Panc1 (cell line): ENCODE measurements at places on chromosomes 5 and 9.

GRCh38 chr5:50866415-50866814, 200.0 kb downstream of the PARP8 start:
- DNase-seq: no peak

GRCh38 chr5:123285122-123286023, 137.8 kb downstream of the CEP120 start:
- no peak for DNase-seq

DNA sequence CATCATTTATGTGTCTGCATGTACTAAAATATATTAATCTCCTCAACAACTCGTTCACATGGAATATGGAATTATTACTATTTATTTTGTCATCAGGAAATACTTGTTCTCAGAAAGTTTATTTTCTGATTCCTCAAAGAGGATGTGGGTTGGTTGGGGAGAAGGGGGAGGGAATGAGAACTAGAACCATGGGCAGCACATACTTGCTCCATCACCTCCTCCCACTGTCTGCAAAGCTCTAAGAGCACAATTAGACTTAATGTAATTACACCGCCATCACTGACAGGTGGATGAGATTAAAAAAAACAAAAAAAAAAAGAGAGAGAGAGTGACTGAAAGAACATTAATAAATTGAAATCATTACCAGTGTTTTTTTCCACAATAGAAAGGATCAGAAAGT, 98.2 kb downstream of the OXCT1 start:
- DNase-seq: no peak

DNA sequence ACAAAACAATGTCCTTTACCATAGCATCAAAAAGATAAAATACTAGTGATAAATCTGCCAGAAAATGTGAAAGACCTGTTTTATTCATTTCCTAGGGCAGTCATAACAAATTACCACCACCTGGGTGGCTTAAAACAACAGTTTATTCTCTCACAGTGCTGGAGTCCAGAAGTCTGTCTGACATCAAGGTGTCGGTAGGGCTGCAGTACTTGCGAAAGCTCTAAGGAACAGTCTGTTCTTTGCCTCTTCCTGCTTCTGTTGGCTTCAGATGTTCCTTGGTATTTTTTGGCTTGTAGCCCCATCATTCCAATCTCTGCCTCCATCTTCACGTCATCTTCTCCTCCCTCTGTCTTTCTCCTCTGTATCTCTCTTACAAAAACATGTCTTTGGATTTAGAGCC, 51.0 kb downstream of the PTPDC1 start:
- DNase-seq: no peak

GRCh38 chr5:167940911-167941310, 350.5 kb upstream of the WWC1 start:
- DNase-seq: no peak

DNA sequence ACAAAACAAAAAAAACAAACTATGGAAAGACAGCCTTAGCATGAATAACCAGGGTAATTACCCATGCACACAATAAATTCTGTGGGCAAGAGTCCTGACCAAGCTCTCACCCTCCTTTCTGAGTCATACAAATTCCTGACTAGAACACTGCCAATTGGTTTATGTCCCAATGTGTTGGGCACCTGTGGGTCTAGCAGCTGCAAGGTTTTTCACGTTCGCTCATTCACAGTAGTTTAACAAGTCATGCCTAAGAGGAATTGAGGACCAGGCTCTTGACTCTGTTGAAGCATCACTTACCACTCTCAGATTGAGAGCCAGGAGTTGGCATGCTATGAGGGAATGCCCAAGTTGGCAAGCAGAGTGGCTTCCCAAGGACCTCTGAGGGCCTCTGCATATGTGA, 205.5 kb upstream of the SLC24A2 start:
- DNase-seq: no peak

- no peak for DNase-seq
Observed at GRCh38 chr9:125241863-125242739, 958 bp upstream of the HSPA5 start.

GRCh38 chr9:135908093-135908753, 877 bp upstream of the CAMSAP1 start:
- DNase-seq: no peak

- DNase-seq: no peak
Observed at GRCh38 chr9:17422994-17423680, 155.7 kb upstream of the SH3GL2 start.

GRCh38 chr5:31983851-31984250, 190.3 kb downstream of the GOLPH3 start:
- DNase-seq: no peak

DNA sequence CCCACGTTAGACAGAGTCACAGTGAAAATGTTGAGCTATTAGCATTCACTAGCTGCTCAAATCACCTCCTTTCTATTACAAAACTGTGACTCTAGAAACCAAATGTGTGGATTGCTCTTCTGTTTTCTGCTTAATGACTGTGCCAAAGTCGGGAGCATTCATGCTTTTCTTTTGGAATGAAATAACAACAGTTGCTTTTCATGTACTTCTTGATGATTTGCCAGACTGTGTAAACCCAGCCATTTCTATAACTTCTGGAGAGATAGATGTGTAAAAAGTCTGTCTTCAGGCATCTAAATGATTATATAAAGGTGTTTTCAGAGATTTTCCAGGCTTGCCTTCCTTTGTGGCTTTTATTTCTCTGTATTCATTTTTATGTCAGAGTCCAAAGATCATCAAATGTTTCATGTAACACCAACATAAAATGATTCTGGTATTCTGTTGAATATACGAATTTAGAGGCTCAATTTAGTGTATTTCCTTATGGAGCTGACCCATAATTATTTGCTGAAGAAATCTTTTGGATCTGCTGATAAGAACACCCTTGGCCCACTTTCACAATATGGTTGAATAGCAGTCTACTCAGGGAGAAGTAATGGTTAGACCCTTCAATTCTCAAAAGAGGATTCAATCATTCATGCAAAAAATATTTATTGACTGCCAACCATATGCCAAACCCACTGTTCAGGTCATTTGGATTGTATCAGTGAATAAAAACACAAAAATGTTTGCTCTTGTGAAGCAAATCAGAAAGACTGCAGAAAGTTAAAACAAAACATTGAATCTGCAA, 581.2 kb downstream of the CDH18 start:
- no peak for DNase-seq

- DNase-seq: no peak
Observed at GRCh38 chr5:33491941-33492340, 51.2 kb downstream of the TARS1 start.

GRCh38 chr5:14284392-14285148, 141.4 kb downstream of the TRIO start:
- DNase-seq: no peak

DNA sequence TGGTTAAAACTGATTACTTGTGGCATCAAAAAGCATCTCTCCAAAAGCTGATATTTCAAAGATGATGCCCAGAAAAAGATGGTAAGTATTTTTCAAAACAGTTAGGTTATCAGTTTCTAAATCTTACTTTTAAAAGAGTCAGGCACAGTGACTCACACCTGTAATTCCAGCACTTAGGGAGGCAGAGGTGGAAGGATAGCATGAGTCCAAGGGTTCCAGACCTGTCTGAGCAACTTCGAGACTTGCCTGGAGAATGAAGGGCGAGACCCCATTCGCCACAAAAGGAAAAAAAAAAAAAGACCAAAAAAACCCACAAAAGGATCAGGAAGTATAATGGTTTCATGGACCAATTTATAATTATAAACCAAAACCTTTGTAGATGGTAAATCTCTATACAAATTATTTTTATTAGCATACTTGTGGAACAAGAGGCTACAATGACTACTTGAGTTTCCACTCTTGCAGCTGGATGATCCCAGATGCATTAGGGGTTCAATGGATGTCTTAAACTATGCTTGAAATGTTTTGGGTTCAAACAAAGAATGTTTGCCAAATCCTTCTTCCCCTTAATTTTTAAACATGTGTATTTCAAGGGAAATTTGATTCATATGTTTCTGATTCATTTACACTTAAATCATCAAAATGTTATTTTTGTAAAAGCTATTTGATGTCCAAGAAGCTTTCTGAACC, 96.1 kb downstream of the ADAMTSL1 start:
- no peak for DNase-seq

DNA sequence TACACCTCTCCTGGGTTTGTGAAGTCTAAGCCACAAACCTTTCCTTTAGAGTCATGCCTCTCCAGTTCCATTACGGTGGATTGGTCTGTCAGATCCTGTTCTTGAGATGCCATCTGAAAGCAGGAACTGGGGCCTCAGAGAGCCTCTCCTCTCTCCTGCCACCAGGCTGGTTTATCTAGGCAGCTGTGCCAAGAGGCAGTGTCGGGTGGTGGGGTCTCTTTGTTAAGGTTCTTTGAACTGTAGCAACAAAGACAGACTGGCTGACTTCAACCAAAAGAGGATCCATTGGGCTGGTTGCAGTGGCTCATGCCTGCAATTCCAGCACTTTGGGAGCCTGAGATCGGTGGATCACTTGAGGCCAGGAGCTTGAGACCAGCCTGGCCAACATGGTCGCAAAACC, 66.0 kb upstream of the ANGPTL2 start:
- DNase-seq: no peak

DNA sequence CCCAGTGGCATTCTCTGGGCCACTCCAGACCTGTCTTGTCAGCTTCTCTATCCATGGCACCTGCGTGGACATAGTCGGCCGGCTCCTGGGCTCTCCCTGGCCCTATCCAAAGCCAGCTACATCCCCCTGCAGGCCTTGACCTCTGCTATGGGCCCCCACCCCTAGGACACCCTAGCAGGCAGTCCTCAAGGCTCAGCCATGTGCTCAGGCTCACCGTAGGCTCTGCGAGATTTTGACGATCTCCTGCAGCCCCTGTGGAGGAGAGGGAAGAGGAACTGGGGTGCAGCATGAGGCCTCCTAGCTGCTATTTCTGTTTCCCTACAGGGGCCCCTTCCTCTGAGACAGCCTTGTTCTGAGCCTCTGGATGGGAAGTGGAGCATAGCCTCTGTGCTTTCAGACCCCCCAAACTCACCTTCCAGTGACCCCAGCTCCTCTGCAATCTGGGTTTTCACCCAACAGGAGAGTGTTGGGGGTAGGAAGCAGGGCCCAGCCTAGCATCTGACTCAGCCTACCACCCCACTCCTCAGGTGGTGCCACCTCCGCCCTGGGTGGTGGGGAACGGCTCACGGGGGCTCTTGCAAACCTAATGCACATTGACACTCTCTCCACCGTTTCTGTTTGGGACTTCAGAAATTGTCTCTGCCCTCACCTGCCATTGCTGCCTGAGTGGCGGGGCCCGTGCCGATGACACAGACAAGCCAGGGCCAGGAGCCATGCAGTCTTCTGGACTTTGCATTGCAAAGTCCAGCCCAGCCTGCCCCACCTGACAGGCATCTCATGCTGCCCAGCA, 36.7 kb downstream of the HRH2 start:
- no peak for DNase-seq

DNA sequence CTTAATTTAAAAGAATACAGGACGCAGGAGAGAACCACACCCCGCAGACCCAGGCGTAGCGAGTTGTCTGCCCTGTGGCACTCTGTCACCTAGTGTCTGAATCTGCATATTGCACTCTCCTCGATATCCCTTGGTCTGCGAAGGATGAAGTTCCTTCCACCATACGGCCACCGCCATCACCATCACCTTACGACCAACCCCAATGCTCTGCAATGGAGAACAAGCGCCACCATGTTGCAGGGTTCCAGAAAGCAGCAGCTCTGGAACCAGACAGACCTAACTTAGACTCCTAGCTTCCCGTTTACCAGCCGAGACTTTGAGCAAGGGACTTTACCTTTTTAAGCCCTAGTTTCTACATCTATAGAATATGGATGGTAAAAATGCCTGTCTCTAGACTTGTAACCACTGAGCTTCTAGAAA, 77.4 kb upstream of the DMRT1 start:
- peak; percentile 22 for DNase-seq

GRCh38 chr5:55535199-55535905, 588 bp upstream of the PLPP1 start:
- DNase-seq: no peak

DNA sequence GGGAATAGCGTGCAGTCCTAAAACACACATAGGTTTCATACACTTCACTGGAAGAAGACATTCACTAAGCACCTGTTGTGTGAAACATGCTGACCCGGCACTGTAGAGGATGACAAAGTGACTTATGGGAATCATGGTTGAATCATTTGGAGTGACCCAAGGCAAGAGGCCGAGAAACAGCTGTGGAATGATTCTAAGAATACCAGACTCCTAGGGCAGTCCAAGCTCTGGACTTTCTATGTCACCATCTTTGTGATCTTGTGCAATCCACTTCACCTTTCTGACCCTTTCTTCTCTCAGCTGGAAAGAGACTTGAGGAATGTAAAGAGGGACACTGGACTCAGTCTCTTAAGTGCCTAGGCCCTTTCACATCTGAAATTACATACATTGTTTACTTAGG, 13.1 kb downstream of the MSANTD3 start:
- DNase-seq: no peak

DNA sequence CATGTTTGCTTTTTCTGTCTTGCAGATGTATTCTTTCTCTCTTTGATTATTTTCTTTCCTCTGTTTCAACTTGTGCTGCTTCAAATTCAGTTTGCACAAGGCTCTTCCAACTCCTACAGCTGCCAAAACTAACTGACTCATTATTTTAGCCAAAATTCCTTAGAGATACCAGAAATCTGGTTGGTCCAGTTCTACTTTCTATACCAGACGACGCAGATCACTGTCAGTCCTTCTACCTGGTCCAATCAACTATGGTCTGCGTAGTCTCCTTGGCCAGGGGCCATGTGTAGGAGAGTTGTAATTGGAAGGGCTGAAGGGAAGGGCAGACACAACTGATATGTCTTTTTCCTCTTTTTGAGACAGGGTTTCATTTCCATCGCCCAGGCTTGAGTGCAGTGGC, 51.9 kb upstream of the JAK2 start:
- no peak for DNase-seq

DNA sequence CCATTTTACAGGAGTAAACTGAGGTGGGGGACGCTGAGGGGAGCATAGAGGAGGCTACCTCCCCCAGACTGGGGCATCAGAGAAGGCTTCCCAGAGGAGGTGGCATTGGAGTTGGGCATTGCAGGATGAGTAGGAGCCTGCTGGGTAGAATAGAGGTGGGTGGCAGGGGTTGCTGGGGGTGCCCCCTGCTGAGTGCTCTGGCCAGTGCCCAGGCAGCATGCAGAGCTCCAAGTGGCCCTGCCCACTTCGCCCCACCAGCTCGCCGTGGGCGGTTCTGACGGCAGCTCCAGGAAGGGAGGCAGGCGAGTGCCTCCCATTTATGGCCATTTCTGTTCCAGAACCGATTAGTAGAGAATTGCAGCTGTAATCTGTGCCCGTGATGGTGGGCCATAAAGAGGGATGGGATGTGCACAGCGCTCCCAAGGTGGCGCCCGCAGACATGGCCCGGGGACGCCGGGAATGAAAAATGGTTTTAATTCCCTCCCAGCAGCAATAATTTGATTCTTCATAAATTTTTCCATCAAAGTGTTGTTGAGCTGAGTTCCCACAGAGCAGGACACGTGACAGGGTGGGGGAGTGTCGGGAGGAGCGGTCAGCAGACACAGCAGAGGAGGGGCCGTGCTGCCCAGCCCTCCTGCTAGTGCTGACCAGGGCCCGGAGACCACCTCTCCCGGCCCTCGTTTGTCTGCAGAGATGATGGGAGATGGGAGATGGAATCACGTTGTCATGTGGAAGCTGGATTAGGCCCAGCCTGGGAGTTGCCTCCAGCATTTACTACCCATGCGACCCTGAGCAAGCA, 75.5 kb downstream of the LMX1B start:
- DNase-seq: no peak

GRCh38 chr5:96427824-96428223, 5.2 kb downstream of the PCSK1 start:
- no peak for DNase-seq
